Smooth muscle cell of bladder (primary cell): ENCODE measurements at places on chromosomes 4 and X. TPM values are rescaled to one million over a fixed set of nuclear protein-coding genes. Genes with fewer than 3 reads are reported as not detected.

Gene BCORL1
- 1.1 and 1.7 TPM in 2 replicates for total RNA-seq

Gene EOLA2
- 12.8 and 20.1 TPM in 2 replicates for total RNA-seq

Gene FRAS1
- 3.3 and 5.0 TPM in 2 replicates for total RNA-seq

Gene ZFX
- 52.5 and 60.6 TPM in 2 replicates for total RNA-seq

Gene TLR8
- not detected in 2 replicates for total RNA-seq

Gene ETDB
- not detected in 2 replicates for total RNA-seq

Gene IDS
- 30.4 and 41.2 TPM in 2 replicates for total RNA-seq

Gene ITIH6
- total RNA-seq = not detected in 2 replicates

Gene SMS
- 93.0 and 122 TPM in 2 replicates for total RNA-seq

Gene IL2RG
- not detected in 2 replicates for total RNA-seq

Gene TECRL
- not detected in 2 replicates for total RNA-seq

Gene TMEM156
- 0.18 and 0.57 TPM in 2 replicates for total RNA-seq
